ENCODE measurements at places on chromosomes 1 and 21.

DNA sequence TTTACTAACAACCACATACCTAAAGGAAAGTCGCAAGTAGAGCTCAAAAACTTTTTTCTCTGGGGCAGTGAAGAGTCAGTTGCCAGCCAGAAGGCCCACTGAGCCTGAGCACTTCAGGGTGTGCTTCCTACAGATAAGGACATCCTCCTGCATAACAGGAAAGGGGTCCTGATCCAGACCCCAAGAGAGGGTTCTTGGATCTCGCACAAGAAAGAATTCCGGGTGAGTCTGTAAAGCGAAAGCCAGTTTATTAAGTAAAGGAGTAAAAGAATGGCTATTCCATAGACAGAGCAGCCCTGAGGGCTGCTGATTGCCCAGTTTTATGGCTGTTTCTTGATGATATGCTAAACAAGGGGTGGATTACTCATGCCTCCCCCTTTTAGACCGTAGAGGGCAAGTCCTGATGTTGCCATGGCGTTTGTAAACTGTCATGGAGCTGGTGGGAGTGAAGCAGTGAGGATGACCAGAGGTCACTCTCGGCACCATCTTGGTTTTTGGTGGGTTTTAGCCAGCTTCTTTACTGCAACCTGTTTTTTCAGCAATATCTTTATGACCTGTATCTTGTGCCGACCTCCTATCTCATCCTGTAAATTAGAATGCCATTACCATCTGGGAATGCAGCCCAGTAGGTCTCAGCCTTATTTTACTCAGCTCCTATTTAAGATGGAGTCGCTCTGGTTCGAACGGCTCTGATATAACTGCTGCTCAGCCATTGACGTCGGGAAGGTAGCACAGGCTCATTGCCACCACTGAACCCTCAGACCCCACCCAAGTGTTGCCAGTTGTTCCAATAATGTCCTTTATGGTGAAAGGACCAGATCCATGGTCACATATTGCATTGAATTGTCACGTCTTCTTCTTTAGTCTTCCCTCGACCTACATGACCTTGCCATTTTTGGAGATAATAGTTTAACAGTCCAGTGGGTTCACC lies 96.6 kb upstream of the ERRFI1 start:
- DNase-seq, result no peak

GRCh38 chr1:241837901-241838300 lies 10.1 kb upstream of the EXO1 start:
- no peak for DNase-seq

DNA sequence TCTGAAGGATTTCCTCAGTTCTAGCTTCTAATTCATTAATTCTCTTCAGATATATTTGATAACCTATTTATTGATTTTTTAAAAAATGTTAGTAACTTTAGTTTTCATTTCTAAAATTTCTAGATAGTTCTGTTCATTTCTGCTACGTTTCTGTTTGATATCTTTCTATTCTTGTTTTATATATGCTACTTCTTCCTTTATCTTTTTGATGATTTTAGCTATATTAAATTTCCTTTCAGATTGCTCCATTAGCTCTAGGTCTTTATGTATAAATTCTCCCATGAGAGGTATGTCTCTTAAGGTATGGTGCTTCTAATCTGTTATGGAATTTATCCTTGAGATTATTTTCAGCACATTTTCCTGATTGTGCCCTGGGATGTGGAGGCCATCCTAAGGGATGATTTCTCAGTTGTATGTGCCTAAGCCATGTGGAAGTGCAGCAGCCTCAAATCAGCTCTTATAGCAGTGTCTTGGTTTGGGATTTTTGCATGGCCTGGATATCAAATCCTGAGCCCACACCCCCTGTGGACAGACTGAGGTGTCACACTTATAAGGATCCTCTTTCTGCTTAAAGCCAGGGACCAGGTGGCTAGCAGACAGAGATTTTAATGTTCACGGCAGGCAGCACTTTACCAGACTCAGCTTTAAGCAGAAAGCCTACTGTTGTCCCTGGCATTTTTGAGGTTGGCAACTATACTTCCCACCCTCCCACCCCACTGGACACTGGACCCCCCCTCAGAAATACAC lies 6.2 kb upstream of the KCNQ4 start:
- DNase-seq, result no peak

DNA sequence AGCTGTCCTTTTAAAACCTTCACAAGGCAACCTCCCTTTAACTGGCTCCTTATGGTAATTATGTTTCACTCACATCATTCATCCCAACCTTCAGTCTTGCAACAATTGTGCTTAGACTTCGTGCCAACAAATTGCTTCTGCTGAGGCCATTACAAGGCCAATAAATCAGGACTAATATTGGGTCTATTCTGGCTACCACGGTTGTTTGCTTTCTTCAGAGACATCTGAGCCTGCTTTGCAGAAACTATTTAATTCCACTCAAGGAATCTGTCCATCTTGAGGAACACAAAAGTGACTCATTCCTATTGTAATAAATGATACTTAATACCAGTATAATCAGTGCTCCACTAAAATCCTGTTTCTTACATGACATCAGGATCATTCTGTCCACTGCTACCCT lies 2.6 kb upstream of the GSTM4 start:
- DNase-seq, result no peak

- no peak for DNase-seq
Observed at GRCh38 chr1:81111818-81112217, 688.9 kb upstream of the ADGRL2 start.

DNA sequence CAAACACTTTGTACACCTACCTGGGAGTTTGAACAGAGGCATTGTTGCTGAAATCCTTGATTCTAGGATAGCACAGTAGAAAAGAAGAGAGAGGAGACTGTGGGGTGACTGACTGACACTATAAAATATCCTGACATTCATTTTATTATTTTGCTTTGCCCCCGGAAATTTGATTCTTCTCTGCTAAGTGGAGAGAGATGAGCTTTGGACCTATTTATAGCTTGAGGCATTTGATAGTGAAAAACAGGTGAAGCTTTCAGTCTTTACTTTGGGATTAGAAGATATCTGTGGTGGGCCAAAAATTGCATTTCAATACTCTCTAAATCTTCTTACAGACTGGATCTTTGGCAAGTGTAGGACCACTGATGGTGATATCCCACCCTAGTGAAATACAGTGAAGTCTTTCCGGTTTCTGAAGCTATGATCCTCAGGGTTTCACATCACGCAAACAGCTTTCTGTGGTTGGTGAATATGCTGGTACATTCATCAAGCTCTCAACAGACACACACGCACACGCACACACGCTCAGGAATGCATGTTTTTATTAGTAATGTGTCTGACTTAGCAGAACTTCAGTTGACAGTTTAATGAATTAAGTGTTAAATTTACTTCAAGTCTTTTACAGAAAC lies at the start of gene AMPD1:
Gene AMPD1, minus strand, starts transcription at position 117 of the 629 bp plus-strand sequence. Its CDS starts 75 bp downstream, at position 42.
- no peak for DNase-seq

DNA sequence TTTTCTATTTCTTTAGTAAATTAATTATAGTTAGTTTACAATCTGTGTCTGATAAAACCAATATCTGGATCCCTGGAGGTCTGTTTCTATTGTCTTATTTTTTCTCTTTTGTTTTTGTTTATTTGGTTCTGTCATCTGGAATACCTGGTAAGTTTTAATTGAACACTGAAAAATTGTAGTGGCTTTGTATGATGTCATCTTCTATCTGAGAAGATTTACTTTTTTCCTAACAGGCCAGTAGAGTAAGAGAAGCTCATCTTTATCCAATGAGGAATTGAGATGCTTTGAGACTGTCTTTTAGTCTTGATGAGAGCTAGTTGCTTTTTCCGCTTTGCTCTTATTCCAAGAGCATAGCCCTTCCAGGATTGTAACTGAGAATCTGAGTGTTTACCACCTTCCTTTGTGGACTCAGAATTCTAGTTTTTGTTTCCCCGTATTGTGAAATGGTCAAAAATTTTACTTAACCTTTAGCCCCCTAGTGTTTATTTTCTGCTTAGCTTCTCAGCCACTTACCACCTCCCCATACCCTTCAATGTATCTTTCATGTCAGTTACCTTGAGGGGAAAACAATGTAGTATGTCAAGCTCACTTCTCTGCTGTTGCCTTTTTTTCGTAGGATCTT lies 25.0 kb downstream of the PTGFRN start:
- DNase-seq, result peak; percentile 29

GRCh38 chr21:32539378-32539777 lies 45.9 kb downstream of the TCP10L start:
- DNase-seq, result no peak

GRCh38 chr21:46117586-46118315 lies 19.8 kb downstream of the COL6A2 start:
- no peak for DNase-seq

DNA sequence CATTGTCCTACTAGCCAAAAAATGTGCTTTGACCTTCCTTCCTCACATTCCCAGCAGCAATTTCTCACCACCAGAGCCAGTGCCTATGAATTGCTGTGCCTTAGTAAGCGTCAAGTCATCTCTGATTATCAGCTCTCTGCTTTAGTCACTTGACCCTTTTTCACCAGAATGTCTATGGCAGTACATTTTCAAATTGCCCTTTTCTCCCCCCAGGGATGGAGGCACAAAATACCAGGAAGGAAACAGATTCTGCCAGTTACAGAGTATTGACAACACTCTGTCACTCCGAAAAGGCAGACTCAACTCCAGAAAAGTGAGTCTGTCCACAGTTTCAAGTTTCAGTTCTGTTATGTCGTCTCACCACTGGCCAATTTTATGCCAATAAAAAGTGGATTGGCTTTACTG lies 167.4 kb downstream of the TNFSF18 start:
- DNase-seq, result no peak

DNA sequence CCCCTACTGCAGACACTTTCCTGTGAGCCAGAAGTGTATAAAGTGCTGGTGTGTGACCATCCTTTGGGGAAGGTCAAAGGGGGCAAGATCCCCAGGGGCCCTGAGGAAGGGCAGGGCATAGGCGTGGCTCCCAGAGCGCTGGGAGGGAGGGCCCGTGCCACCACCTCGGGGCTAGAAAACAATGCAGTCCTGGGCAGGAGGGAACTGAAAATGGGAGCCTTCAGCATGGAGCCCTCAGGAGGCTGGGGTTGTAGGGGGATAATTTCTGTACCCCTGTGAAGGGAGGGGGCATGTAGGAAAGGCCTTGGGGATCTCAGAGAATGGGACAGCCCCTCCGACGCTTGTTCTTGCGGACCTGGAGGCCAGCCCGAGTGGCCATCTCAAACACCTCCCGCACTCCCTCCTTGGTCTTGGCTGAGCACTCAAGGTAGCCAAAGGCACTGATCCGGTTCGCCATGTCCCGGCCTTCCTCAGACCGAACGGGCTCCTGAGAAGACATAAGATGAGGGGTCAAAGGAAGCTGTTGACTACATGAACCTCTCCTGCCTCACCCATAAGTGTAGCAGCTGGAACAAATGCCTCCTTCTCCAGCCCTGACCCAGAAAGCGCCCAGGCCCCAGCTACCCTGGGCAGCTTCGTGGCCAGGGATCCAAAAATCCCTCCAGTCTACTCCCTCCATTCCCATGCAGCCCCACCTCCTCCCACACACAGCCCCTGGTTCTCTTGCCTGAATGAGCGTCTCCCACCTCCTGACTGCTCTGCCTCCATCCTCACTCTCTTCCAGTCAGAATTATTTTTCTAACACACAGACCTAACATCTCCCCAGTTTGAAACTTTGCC lies 5.5 kb downstream of the RHOC start:
- DNase-seq, result no peak

- DNase-seq, result no peak
Observed at GRCh38 chr1:91672601-91673161, 172.0 kb downstream of the CDC7 start.

GRCh38 chr1:212566522-212567479 lies 41.8 kb upstream of the ATF3 start:
- peak; percentile 61 for DNase-seq

DNA sequence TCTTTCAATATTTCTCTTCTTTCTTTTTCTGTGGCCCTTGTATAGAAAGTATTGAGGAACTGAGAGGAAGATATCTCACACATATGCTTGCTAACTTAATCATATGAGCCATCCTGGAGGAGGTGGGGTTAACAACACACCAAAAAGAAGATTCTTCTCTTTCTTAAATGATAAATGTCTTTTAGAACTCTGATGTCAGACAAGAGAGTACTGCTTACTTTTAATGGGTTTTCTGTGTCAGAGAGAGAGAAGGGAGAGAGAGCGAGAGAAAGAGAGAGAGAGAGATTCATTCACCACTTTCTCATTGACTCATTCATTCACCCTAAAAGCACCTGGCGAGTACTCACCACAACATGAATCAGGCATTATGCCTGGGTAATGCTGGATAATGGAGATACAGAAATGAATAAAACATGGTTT lies 250.3 kb upstream of the SGIP1 start:
- peak; percentile 21 for DNase-seq

GRCh38 chr1:192588546-192588945 lies 13.0 kb downstream of the RGS1 start:
- no peak for DNase-seq

DNA sequence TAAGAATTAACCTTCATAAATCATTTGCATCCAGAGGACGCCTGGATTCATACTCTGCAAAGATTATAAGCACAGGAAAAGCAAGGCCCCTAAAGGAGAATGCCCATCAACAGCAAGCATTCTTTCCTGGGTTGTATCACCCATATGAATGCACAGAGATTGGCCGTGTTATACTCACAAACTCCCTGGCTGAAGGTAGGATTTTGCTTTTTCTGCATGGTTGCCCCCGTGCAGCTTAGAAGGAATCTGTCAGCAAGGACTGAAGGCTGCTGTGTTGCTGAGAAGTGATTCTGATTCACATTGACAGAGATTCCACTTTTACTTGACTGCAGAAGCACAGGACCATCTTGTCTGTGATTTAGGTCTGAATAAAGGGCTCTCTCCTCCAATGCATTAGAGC lies 283.0 kb downstream of the LRRIQ3 start:
- DNase-seq, result no peak

- no peak for DNase-seq
Observed at GRCh38 chr1:3410142-3410925, 44.1 kb upstream of the ARHGEF16 start.

GRCh38 chr1:204600968-204601367 lies 84.6 kb downstream of the LRRN2 start:
- no peak for DNase-seq

GRCh38 chr1:54993140-54993539 lies 5.6 kb upstream of the BSND start:
- no peak for DNase-seq

DNA sequence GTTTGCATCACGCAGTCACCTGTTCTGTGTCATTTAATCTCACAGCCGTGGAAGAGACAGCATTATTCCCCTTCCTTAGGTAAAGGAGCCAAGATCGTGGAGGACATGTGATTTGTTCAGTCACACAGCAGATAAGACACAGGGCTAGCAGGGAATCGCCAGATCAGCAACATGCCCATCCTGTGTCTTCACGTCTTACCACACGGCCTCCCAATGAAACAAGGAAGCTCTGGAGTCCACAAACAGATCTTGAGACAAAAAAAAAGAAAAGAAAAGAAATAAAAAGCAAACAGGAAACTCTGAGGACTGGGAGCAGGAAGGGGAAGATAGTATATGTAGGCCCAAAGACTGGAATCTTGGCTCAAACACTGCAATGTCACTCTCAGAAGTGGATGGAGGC lies 155.3 kb downstream of the ADSS2 start:
- DNase-seq, result no peak

DNA sequence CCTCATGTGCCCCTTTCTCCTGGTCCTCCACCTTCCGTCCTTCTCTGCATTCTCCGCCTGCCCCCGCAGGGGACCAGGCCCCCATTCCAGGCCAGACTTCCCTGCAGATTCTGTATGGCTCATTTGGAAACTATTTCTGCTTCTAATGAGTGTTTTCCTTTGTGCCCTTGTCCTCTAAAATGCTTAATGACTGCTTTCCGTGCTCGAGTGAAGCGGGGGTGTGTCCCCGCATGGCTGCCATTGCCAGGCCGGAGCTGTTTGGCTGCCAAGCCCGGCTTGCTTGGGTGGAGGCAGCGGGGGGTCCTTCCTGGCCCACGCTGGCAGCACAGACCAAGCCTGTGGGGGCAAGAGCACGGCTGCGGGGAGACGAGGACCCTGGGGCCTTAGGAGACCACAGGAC lies 299.3 kb upstream of the VAMP3 start:
- DNase-seq, result no peak

GRCh38 chr1:19073311-19074186 lies 117.1 kb upstream of the IFFO2 start:
- DNase-seq, result no peak

Measured in CD4-positive, alpha-beta T cell treated with Interleukin-6 at 100 ng/mL for 8 hours (primary cell).